ENCODE measurements at places on chromosomes 2 and 18. TPM values are rescaled to one million over a fixed set of nuclear protein-coding genes. Genes with fewer than 3 reads are reported as not detected.

The EFEMP1 gene
- total RNA-seq = 69.2 TPM

- DNase-seq = no peak
Measured at GRCh38 chr2:180707175-180707883, 273.1 kb upstream of the UBE2E3 start.

The ZBTB7C gene
- total RNA-seq = 0.10 TPM

- no peak for DNase-seq
Measured at GRCh38 chr2:61471905-61472805, 1.3 kb upstream of the USP34 start.

The CACNB4 gene
- not detected for total RNA-seq

The SATB2 gene
- 5.1 TPM for total RNA-seq

GRCh38 chr18:54388203-54389142 lies 30.8 kb downstream of the C18orf54 start:
- DNase-seq = peak; percentile 70
